ENCODE measurements at places on chromosomes 1 and 21. TPM values are rescaled to one million over a fixed set of nuclear protein-coding genes. Genes with fewer than 3 reads are reported as not detected.

The SV2A gene
- total RNA-seq: 3.4 TPM

The SERPINC1 gene
- total RNA-seq: 1.2 TPM

The GOLPH3L gene
- 52.9 TPM for total RNA-seq

The OR2AK2 gene
- total RNA-seq: not detected

- no peak for DNase-seq
These were observed 64.8 kb upstream of the ATP1A1 start for GRCh38 chr1:116308276-116308675.

All from mucosa of gallbladder (tissue), 1 donor.